Activated naive CD4-positive, alpha-beta T cell treated with anti-CD3 and anti-CD28 coated beads, Interleukin-2, amount 10 ng/mL, durations not matched to agents 7 days and 5 days (primary cell): ENCODE measurements at places on chromosomes 7 and 10.

GRCh38 chr7:150954201-150954985 lies 23.7 kb downstream of the KCNH2 start:
- no peak for DNase-seq

DNA sequence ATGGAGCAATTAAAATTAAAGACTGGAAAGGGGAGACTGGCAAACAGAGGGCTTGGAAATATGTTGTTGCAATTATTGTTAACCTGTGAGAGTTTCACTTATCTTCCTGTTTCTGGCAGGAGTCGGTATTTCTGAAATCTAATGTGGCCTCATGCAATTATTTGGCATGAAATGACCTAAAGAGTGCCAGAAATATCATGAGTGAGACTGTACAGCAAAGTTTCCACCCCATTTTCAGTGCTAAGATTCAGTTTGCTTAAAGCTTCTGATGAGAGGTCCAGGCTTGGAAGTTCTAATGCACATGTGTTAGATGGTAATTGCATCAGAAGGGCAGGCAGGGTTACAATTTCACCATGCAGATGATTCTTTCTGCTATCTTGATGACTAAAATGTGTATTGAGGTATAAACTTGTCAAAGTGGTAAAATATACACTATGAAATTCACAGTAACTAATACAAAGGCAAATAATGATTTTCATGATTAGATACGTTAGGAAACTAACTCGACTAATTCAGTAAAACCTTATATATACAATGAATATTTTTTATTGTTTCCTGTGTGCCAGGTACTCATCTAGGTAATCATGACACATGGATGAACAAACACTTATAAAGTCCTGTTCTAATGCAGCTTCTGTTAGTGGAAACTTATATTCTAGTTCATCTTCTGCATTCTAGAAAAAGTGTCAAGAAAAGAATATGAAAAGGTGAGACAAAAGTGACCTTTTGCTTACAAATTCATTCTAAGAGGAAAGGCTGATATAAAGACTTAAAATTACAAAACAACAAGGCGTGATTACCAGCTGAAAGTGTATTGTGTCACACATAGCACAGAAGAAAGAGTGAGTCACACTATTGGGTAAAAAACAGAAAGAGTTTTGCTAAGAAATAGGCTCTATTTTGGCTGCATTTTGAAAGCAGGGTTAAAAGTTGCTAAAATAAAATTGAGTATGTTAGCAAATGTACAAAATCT lies 533.4 kb upstream of the SEMA3D start:
- no peak for DNase-seq

DNA sequence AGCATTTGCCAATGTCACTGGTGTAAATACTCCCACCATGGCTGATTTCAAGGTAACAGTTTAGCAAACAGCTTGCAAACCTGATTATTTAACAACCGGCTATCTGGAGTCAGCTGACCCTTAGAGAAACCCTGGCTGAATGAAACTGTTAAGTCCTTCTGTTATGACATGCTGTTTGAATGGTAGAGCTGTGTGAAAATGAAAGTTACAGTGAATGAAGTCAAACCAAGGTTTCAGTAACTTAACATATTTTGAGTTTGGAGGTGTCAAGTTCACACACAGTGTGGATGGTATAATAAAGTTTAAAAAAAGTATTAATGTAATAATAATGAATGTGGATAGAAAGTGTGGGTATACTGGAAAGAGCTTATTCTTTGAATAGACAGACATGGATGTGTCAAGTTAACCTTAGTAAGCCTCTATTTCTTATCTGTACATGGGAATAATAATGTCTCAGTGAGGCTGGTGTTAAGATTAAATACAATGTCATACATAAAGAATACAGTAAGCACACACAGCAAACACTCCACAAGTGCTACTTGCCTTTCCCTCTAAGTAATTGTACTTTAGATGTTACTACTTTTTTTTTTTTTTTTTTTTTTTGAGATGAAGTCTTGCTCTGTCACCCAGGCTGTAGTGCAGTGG lies 150.4 kb downstream of the TAX1BP1 start:
- DNase-seq: no peak

DNA sequence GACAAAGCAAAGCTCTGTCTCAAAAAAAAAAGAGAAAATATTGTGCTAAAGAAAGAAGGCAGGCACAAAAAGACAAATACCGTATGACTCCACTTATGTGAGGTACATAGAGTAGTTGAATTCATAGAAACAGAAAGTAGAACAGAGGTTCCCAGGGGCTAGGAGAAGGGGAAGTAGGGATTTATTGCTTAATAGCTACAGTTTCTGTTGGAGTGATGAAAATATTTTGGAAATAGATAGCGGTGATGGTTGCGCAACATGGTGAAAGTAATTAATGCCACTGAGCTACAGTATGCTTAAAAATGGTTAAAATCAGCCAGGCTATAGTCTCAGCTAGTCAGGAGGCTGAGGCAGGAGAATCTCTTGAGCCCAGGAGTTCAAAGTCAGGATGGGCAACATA lies 18.5 kb upstream of the NPFFR1 start:
- no peak for DNase-seq
